ENCODE measurements at places on chromosomes 7 and 10.

DNA sequence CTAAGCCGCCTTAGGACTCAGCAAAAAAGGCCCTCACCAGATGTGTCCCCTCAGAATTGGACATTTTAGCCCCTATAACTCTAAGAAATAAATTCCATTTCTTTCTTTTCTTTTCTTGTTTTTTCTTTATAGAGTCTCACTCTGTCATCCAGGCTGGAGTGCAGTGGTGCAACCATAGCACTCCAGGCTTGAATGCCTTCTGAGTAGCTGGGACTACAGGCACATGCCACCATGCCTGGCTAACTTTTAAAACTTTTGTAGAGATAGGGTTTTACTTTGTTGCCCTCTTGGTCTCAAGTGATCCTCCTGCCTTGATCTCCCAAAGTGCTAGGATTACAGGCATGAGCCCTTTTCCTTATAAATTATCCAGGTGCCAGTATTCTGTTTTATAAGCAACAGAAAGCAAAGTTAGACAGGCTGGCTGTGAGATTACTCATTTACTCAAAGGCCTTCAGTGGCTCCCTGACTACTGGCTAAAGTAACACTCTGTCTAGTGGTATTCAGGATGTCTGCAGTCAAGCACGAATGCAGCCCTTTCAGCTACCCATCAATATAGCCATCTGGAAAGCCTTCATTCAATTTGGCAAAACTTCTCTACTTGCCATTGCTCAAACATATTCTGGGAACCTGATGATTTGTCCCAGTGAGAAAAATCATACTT is 128.6 kb downstream of the ICA1 start:
- DNase-seq: peak; percentile 90

- DNase-seq: no peak
Measured at GRCh38 chr10:69957241-69957885, 95.3 kb upstream of the MACROH2A2 start.

GRCh38 chr7:15558756-15559155 is 3.1 kb downstream of the AGMO start:
- DNase-seq: no peak

DNA sequence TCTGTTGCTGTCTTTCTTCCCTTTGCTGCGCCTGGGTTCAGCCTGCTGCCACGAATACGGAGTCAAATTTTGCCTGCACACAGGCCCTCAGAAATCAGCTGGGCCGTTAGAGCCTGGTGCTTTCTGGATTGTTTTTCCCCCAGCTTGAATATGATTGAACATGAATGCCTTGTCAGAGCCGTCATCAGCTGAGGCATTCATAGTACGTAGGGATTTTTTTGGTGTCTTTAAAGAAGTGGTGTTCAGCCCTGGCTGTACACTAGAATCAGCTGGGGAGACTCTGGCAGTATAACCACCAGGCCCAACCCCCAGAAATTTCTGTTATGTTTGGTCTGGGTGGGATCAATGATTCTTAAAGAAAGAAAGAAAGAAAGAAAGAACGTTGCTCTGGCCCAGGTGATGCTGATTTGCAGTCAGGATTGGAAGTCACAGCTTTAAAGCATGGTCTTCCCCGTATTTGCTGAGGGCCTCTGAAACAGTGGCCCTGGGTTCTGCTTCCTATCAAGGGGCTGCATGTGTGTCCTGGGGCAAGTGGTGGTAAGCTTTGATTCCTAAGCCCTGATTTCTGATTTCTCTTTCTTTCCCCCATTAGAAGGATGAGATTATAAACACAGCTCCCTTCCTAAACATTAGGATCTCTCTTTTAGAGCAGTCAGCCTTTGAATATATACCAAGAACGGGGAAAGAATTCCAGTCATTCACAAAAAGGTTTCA is 24.7 kb downstream of the NUB1 start:
- DNase-seq: no peak

DNA sequence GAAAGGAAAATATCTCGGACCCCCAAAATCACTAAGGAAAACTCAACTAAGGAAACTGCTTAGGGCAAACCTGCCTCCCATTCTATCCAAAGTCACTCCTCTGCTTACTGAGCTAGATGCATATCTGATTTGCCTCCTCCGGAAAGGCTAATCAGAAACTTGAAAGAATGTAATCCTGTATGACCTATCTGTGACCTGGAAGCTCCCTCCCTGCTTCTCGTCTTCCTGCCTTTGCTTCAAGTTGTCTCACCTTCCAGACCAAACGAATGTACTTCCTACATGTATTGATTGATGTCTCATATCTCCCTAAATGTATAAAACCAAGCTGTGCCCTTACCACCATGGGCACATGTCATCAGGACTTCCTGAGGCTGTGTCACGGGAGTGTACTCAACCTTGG is 58.1 kb upstream of the SEC61G start:
- no peak for DNase-seq

DNA sequence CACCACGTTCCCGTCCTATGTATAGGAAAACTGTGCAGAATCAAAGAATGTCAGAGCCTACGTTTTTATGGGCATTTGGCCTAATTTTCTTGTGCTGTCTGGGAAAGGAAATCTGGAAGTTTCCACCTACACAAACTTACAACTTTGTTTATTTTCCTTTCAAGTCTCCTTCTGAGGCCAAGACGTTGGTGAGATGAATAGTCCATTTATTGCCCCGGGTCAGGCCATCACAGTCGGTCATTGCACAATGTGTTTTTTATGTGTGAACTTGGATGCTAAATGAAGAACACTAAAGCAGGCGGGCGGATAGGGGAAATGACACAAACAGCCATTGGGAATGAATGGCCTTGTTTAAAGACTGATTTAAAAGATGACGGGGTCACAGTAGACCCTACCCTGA is 38.6 kb downstream of the TRIL start:
- no peak for DNase-seq

GRCh38 chr7:131431289-131431688 is 103.6 kb downstream of the MKLN1 start:
- DNase-seq: no peak

DNA sequence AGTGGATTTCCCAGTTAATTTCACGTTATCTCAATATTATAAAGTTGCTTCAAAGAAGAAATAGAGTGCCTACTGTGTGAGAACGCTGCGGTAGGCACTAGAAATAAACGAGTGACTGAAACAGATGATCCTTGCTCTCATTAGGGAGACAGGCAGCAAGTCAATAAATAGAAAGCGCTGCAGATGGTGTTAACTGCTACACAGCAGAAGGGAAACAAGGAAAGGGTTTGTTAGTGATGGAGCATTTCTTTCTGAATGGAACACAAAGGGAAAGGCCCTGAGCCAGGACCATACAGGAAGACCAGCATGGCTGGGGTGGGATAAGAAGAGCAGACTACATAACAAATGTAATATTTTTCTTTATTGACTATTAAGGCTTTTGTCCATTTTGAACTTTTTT is 235.2 kb downstream of the MALRD1 start:
- no peak for DNase-seq

GRCh38 chr7:2713370-2713769 is 25.4 kb downstream of the AMZ1 start:
- DNase-seq: no peak

DNA sequence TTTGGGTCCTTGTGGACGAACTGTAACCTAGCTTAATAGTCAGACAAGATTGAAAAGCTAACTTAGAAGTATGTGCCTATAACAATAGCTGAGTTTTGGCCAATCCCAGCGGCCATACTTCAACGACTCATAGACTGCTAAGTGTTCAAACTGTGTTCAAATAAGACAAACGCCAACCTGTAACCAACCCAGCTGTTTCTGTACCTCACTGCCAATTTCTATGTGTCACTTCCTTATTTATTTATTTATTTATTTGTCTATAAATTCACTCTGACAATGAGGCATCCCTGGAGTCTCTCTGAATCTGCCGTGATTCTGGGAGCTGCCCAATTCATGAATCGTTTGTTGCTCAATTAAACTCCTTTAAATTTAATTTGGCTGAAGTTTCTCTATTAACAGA is 21.7 kb downstream of the ST8SIA6 start:
- DNase-seq: no peak

GRCh38 chr7:27737616-27738015 is 2.3 kb upstream of the TAX1BP1 start:
- DNase-seq: no peak

DNA sequence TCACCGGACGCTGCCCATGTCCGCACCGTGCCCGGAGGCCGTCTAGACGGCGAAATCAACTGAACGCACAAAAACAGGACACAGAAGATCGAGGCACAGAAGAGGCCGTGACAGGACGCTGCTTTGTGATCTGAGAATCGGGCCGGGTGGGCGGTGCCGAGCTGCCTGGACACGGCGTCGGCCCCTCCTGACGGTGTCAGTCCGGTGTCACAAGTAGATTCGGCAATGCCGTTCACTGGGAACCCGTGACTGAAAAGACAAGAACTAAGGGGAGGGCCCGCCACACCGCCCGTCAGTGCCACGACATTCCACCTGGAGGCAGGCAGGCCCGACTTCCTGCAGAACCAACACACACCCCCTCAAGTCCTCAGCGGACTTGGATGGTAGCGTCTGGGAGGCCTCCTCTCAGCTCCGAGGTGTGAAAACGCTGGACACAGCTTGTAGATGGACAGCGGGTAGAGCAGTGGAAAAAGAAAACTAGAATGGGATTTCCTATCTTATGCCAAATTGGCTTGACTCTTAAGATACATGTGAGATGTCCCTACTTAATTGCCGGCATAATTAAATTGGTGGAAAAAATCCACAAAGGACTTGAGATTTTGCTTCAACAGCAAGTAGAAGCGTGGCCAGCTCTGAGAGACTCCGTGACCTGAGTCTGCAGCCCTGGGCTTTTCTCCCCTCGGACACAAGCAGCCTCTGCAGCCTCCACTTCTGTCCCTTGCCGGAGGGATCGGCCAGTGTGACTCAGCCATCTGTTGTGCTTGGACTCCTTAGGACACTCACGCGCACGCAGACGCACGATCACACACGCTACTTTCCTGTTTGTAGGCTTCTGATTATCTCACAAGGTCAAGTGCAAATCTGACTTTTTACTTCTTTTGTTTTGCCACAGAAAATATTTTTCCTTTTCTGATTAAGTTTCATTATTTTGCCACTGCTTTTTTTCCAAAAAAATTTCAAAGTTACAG is 269.0 kb downstream of the DIP2C start:
- no peak for DNase-seq

GRCh38 chr10:129402459-129402858 is 64.6 kb upstream of the MGMT start:
- no peak for DNase-seq
